ENCODE measurements at places on chromosomes 3 and 15.

GRCh38 chr3:71991046-71991445 is 206.1 kb upstream of the PROK2 start:
- no peak for DNase-seq

DNA sequence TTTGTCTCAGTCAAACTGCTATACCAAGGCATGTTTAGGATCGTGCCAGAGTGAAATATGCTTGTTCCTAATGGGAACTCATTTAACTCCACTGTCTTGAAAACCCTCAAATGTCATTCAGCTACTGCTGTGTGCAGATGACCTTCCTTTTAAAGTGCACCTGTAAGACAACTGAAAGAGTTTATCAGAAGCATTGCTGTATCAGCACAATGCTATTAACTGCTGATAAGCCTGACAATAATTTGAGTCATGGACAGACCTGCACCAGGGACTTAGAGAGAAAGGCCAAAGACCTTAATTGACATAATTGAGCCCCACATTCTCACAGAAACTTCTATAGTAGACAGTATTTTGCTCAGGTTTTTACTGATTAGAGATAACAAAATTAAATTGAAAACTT is 557.9 kb downstream of the DIPK2A start:
- no peak for DNase-seq

GRCh38 chr3:143970773-143971358 is 757 bp upstream of the DIPK2A start:
- no peak for DNase-seq

- DNase-seq: no peak
Measured at GRCh38 chr3:144148356-144148755, 176.7 kb downstream of the DIPK2A start.

DNA sequence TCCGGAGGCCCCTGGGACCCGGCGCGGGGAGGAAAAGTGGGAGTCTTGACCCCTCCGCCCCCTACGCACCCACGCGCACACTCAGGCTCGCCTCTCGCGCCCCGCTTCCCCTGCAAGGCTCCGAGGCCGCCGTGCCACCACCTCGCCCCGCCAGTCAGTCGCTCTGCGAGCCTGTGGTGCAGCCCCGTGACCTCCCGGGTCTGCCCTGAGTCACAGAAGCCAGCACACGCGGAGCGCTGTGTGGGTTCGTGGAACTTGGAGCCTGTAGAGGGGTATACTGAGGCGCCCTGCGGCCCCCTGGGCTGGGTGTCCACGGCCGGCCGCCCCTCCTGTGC is 380 bp upstream of the ALS2CL start:
- no peak for DNase-seq

- peak; percentile 16 for DNase-seq
Measured at GRCh38 chr3:181623924-181624694, 87.6 kb upstream of the SOX2 start.

GRCh38 chr15:98433346-98433745 is 215.0 kb upstream of the IGF1R start:
- no peak for DNase-seq

DNA sequence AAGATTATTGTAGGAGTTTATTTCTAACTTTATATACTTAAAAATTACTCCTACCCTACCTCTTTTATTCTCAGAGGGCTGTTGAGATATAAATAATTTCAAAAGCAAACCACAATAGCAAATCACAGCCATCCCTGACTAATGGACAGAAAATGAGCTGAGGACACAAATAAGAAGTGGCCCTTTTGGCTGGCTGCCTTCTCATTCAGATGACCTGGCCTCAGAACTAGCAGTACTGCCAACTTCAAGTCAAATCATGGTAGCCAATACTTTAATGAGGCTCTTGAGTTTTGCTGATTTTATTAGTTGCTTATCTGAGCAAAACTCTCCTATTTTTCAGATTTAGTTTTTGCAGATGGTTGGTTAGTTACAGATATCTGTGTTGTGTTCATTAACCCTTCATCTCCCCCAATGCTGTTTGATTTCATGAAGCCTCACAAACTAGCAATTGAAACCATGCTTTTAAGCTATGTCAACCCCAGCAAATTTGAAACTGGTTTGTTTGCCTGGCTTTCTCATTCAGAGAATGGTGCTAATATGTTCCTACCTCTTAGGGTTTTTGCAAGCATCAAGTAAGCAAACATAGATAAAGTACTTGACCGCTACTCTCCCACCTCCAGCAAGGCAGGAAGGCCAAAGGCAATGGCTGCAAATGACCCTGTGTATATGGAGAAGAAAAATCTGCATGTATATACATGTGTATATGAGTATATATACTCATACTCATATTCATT is 73.4 kb upstream of the HACD2 start:
- no peak for DNase-seq

DNA sequence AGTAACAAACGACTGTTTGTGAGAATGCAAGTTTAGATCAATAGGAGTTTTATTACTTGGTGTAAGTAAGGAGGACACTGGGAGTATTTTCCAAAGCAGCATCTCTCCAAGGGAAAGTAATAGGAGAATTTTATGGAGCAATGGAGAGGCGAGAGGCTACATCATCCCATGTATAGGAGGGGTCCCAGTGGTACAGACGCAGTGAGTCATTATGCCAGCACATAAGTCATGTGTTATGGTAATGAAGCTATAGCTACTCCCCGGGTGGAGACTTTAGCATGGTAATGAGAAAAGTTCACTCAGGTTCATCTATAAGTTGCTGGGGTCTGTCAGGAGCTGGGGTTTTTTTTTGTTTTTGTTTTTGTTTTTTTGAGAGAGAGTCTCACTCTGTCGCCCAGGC is 29.5 kb upstream of the ZNF445 start:
- no peak for DNase-seq

DNA sequence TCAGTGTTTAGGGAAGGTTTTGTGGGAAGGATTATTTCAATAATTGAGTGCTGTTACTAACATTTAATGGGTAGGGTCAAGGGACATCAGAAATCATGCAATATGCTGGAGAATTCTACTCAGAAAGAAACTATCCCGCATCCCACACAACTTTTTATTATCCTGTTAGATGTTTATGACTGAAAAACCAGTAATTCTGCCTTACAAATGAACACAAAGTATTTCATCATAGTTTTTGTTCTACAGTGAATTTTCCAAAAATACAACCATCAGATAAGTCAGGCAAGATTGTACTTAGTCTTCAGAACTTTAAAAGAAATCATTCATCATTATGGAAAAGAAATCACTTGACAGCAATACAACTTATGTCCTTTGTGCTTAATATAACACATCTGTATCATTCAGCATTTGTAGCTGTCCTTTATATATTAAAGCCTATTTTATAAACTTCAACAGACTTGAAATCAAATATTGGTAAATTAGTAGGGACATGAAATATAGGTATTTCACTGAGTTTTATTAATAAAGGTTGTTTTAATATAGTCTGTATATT is 61.9 kb downstream of the TRPM7 start:
- DNase-seq: no peak

GRCh38 chr3:139358841-139359562 is 15.2 kb downstream of the MRPS22 start:
- peak; percentile 8 for DNase-seq

GRCh38 chr3:2041931-2042330 is 56.7 kb upstream of the CNTN4 start:
- no peak for DNase-seq

DNA sequence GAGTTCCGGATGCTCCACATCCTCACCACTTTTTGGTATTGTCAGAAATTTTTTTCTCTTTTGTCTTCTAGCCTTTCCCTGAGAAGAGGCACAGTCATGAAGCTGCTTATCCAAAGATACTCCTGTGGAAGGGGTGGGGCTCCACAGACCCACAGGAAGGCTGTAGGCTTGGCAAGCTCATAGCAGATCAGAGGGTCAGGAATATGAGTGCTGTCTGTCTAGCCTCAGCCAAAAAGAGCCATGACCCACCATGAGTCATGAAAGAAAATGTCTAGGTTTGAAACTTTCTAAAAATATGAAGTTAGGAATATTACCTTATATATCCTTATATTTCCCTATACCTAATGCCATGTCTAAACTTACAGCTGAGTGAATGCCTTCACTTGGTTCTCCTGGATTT is 118.2 kb upstream of the THBS1 start:
- no peak for DNase-seq

- no peak for DNase-seq
Measured at GRCh38 chr15:31843426-31844055, 186.8 kb upstream of the CHRNA7 start.

DNA sequence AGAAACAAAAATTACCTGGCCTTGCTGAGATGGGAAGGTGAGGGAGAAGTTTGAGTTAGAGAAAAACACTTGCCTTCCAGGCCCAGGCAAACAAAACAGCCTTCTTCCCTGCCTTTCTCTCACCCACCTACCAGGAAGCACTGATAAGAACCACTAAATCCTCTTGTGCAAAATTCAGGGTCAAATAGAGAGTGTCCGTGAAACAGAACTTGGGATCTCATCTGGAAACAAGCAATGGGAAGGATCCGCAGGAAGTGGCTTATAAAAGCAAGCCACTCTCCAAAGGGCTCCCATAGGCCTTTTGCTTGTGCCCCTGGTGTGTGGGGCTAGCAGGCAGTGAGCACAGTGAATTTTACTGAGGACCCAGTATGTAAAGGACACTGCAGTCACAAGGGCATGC is 11.0 kb downstream of the ADAMTS9 start:
- DNase-seq: no peak

DNA sequence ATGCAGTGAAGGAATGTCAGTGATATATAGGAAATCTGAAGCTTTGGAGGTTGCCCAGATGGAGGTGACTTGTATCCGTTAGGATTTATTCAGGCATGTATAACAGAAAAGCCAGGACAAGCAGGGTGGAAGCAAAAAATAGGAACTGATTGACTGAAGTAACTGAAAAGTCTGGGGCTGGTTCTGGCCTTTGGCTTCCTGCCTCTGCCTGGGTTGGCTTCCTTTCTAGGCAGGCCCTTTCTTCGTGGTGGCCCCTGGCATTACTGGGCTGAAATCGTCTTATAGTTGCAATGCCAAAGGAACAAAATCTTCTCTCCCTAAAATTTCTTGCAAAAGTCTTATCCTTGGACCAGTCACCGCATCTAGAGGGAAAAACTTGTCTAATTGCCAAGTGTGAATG is 386.1 kb downstream of the PTPRG start:
- DNase-seq: peak; percentile 7

DNA sequence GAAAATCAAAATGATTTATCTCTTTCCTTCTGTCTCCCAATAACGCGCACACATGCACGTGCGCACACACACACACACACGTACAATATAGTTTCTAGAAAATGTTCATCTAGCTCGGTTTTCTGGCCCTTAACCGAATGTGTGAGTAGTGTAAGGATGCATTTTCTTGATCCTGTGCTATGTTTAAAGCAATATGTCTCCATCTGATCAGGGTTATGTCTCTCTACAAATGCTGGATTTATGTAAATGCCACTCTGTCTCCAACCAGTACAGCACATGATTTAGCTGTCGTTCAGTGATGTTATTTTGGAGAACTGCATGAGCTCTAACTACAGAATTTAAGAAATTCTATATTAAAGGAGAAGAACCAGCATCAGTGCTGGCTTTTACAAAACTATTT is 198.0 kb downstream of the TJP1 start:
- DNase-seq: no peak

DNA sequence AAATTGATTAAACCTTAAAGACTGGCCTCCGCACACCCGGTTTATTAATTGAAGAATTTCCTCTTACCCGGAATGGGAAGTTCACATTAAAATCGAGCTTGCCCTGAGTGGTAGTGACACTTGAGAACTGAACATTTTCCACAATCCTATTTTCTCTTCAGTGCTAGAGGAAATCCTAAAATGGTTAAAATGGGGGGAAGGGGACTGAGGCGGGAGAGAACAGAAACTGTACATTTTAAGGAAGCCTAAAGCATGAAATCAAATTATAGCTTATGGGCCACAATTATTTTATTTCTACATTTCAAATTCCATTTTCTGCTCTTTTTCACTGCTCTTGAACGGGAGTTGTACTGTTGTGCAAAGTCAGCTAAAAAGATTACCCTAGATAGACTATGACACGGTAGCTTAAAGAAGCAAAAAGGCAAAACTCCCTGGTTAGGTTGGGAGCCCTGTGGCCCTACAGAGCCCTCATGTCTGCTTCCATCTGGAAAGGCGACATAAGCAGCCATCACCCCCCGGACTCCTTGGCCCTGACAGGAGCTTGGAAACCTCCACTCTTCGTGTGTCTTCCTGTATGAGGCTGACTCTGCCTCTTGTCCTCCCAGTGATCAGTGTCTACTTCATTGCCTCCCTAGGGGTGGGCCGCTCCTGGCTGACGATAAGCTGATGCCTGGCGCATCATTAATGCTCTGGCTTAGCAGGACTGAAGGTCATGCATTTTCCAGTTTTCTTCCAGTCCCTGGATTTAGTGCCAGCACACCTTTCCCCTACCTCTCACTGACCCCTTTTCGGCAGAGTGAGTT is 79.3 kb downstream of the EEFSEC start:
- DNase-seq: no peak

DNA sequence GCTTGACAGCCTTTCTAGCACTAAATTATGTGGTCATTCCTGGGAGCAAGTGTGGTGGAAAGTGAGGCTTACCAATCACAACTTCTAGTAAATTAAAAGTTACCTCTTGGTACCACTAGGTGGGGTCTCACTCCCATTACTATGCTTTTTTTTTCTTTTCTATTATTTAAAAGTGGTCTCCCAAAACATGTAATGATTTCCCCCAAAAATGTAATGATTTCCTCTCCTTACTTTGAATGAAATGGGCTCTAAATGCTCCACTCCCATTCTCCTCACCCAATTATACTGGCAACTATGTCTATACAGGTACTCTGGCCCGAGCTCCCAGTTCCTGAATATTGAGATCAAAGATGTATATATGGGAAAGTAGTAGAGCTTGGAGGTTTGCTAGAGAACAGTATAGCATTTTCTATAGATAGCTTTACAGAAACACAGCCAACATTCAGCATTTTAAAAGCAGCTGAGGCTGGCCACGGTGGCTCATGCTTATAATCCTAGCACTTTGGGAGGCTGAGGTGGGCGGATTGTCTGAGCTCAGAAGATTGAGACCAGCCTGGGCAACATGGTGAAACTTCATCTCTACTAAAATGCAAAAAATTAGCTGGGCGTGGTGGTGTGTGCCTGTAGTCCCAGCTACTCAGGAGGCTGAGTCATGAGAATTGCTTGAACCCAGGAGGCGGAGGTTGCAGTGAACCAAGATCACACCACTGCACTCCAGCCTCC is 70.9 kb downstream of the DCUN1D1 start:
- peak; percentile 20 for DNase-seq

DNA sequence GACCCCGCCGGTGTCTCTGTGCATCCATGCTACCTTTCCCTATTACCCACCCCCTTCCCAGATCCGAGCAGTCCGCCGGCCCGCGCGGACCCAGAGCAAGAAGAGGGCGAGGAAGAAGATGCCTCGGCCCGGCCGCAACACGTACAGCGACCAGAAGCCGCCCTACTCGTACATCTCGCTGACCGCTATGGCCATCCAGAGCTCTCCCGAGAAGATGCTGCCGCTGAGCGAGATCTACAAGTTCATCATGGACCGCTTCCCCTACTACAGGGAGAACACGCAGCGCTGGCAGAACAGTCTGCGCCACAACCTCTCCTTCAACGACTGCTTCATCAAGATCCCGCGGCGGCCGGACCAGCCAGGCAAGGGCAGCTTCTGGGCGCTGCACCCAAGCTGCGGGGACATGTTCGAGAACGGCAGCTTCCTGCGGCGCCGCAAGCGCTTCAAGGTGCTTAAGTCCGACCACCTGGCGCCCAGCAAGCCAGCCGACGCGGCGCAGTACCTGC is 788 bp downstream of the FOXB1 start:
- no peak for DNase-seq
